RPMI7951 (cell line): ENCODE measurements at places on chromosomes 7 and 10. TPM values are rescaled to one million over a fixed set of nuclear protein-coding genes. Genes with fewer than 3 reads are reported as not detected.
A peak's percentile ranks its signal among the peaks of the same experiment; 100 is the strongest.

DNA sequence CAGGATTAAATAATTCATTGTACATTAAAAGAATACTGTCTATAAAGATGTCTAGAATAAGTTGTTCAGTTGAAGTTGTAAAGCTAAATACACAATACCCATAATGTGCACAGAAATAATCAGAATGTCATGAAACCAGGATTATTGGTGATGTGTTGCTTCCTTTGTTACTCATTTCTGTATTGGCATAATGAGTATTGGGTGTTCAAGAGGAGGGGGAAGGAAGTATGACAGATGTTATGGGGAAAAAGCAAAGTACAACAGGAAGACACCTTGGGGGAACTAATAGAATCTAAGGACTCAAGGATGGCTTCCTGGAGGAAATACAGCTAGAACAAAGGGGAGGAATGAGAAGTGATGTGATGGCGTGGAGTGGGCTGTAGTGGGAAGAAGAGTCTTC is 15.0 kb downstream of the ANKRD1 start:
- no peak for DNase-seq

GRCh38 chr10:10854725-10855124 is 162.9 kb upstream of the CELF2 start:
- no peak for DNase-seq

- DNase-seq = no peak
Measured at GRCh38 chr7:112395411-112395810, 54.8 kb upstream of the IFRD1 start.

GRCh38 chr7:137681657-137682562 is 164.9 kb downstream of the DGKI start:
- DNase-seq = peak; percentile 75

DNA sequence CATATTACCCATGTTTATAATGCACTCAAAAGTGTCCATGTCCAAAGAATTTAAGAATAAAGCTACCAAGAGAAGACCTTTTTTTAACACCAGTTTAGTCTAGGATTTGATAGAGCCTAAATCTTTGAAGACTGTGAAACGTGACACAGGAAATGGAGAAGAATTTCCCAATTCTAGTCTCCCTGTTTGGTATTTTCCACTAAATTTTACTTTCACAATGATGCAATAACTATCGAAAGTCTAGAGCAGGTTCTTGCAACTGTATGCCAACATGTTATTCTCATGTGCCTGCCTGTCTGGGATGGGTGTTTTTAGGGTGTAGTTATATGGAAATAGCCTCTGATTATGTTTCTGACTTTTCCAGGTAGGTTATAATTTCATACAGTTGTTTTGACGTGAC is 6.9 kb upstream of the MXI1 start:
- no peak for DNase-seq

DNA sequence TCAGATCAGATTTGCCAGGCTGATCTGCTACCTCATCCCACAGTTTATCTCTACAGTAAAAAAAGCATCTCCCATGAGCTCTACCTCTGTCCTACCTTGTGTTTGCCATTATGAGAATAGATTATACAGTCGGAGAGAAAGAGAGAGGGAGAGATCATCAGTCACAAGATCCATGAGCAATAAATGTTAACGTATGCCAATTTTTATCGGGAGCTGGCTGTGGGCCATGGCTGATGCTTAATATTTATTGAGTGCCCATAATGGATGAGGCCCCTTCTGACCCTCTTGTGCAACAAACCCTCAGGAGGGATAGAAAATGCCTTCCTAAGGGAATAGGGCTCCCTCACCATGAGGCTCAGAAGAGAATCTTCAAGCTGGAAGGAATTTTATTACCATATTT is 52.8 kb downstream of the C10orf90 start:
- no peak for DNase-seq

DNA sequence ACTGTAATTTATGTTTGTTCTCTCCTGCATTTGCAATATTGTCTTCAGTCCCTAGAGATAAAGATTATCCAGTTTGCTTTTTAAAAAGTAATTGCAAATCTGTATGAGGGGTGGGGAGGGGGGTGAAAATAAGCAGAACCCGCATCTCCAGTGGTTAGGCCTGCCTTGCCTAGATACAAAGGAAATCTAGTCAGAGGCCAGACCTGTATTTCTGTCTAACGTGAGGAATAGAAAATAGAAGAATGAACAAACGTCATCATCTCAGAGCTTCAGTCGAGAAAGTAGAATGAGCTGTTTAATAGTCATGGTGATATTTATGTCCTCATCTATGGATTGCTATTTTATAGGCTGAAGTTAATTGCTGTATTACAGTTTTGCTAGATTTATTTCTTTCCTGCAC is 284.2 kb downstream of the BICC1 start:
- no peak for DNase-seq

DNA sequence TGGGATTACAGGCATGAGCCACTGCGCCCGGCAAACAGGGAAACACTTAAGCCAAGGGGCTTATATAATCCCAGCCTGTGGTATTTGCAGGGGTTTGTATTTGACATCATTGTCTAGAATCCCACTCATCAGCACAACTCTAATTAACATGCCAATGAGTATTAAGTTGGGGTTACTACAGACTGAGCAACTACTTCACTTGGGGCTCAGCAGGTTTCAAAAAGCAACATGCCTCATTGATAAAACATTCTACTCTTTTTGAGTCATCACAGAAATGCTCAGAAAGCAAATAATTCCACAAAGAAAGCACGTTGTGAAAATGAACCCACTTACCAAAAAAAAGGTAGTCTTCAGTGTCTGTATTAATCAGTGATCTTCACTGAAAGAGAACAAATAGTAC is 236.9 kb upstream of the CELF2 start:
- no peak for DNase-seq

DNA sequence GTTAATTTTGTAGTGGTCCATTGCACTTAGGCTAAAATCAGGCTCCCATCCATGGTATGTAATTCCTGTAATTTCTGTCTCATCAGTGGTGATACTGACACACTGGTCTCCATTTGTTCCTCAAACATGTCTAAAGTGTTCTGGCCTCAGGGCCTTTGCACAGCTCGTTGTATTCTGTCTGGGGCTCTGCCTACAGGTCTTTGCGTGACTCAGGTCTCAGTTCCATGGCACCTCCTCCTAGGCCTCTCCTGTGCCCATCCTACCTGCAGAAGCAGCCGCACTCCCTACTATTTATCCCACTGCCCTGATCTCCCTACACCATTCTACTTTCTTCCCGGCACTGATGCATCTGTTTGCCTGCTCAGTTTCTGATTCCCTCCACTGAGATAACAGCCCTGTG is 173.8 kb downstream of the ITGA8 start:
- DNase-seq = no peak

DNA sequence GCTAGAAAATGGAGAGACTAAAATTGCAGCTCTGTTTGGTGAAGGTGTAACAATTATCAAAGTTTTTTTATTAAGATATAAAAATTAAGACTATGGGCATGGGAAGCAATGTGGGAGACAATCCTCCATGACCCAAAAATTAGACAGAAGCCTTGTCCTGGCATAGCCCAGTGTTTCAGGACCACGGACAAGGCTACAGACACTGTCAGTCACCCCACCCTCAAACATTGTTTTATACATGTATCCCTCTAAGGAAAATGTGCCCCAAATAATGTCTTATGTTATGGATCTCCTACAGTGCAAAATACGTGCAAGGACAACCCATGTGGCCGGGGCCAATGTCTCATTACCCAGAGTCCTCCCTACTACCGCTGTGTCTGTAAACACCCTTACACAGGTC is 24.0 kb downstream of the HABP2 start:
- DNase-seq = peak; percentile 6

DNA sequence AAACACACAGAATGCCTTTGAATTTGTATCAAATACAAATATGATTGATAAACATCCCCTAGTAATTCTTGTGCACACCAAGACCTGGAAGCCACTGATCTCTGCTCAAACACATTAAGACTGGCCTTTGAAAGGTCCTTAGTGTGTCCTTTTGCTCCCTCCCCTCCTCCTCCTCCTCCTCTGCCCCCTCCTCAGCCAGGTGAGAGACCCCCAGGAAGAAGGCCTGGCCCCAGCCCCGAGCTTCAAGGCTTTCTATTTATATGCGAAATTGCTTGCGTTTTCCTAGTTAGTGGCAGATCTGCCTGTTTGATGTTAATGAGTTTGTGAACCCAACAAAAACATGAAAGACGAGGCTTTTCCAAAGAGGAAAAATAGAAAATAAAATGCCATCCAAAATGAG is 63.6 kb upstream of the TCF7L2 start:
- DNase-seq = no peak

Gene TMEM273
- not detected in 2 replicates for total RNA-seq

Gene MACROH2A2
- 1.5 and 1.8 TPM in 2 replicates for total RNA-seq

Gene TAS2R3
- 0.12 TPM in 1 of 2 replicates, not detected in the other for total RNA-seq

Gene CPEB3
- total RNA-seq = 0.49 and 0.72 TPM in 2 replicates
